ENCODE measurements at places on chromosomes 2 and 18.

DNA sequence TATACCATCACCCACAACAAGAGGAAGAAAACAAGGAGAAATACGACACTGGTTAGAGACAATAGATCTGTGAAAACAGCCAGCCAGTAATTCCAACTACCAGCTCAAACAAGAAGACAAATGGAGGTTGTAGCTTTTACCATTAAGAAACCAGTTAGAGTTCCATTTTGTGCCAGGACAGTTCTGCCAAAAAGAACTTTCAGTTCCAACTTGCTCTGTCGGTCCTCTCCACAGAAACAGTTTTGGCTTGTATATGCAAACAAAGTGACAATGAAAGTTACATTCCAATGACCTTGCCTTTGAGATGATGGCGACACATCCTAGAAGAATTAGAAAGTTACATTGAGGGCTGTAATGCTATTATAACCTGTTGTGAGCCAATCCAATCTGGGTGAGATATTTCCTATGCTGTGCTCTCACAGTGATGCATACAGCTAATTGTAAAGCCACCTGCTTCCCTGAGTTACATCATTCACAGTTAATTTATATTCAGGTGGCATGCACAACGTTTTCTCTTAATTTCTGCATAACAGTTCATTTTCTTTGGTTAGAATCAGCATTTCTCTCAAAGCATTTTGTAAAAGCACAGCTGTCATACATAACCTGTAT is 1378.4 kb upstream of the PIK3C3 start:
- no peak for DNase-seq

DNA sequence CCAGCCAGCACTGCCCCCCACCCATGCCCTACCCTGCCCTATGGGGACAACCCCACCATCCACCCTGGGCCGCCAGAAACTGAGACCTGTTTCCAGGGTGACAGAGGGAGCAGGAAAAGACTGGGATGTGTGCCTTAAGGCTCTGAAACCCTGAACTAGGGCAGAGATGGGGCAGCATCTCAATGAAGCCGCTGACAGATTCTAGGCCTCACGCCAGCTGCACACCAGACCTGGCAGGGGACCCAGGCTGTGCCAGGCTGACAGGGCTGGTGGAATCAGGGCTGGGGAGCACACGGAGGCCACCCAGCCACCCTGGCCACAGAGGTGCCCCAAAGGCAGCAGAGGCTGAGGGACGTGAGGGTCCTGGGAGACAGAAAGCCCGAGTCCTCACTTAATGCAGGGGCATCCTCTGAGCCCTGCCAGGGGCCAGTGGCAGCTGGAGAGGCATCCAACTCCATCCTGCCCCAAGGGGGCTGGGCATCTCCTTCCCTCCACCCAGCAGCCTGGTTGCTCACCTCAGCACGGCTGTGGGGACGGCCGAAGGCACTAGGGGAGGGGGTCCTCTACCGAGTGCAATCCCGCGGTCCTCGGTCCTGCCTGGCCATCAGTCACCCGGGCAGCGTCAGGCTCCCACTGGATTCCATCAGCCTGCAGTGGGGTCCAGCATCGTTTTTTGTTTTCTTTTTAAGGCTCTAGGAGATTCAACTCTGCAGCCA is 169.2 kb downstream of the ZFP36L2 start:
- DNase-seq: no peak

DNA sequence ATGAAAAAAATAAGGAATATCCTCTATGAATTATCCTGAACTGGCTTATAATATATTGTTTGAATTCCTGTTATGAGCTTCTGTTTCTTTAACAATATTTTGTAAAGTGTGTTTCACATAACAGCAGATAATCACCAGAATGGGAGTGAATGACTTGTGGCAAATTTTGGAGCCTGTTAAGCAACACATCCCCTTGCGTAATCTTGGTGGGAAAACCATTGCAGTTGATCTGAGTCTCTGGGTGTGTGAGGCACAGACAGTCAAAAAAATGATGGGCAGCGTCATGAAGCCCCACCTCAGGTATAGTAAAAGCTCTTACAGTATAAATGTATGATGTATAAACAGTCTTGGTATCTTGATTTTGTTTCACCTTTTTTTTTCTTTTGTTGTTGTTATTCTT is 5.9 kb downstream of the GEN1 start:
- DNase-seq: no peak

GRCh38 chr18:25650201-25650941 is 298.4 kb upstream of the ZNF521 start:
- DNase-seq: no peak

DNA sequence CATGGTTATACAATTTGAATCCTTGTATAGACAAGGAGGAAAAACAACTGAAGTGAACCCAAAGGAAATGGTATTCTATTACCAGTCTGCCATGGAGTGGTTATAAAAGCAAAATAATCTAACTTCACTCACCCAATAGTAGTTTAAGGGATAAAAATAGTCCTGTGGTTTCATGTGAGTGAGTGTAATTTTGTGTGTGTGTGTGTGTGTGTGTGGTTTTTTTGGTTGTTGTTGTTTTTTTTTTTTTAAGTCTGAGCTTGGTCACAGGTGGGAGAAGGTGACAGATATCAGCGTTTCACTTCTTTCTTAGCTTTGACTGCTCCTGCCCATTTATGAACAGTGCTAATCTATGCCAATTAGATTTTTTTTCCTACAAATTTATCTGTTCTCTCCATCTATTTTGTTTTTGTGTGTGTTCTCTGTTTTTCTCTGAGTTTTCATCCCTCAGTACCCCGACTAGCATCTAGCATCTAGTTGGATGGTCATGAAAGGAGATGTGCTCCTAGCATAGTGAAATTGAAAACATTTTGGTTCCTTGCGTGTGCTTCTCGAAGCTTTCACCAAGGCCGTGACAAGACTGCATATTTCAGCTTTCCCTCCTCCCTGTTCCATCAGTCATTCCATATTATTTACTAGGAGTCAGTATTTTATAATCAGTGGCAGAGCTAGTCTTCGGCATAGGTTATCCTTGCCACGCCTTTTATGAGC is 200.1 kb upstream of the DTNA start:
- no peak for DNase-seq

DNA sequence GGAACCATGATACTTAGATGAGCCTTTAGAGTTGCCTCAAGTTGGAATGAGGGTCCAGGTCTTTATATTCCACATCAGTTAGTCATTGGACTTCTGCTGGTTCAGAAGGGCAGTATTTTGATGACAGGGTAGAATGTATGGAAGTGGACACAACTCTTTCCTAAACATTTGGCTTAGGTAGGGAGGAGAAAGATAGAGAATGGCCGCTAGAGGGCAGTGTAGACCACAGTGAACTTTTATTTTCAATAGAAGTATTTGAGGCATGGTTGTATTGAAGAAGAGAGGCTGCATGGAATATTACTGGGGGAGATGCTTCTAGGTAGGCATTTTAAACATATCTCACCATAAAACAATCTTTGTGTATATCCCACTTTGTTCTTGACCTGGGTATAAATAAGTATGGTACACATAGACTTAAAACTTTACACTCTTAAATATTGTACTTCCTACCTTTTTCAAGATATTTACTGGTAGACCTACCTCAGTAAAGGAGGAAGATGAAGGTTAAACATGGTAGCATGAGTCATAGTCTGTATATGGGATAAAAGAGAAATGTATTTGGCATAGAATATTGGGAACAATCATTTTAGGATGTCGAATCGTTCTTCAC is 497.6 kb upstream of the FAM98A start:
- no peak for DNase-seq

- DNase-seq: no peak
Observed at GRCh38 chr2:210559182-210559581, 2.8 kb downstream of the CPS1 start.

DNA sequence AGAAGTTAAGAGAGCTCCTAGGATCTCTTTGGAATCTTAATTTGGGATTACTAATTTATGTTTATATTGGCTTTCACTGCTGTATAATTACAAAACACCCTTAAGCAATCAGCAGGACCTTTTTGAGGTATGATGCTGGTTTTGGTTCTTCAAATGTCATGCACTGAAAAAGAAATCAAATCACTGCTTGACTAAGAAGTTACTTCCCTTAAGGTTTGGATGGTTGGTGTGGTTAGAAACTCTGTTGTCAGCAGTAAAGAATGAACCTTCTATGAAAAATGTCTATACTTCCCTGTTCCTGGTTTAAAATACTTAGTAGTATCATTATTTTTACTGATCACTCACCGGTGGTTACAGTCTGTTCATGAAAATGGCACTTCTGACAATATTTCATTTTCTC is 5.5 kb downstream of the COLEC12 start:
- DNase-seq: no peak

GRCh38 chr2:102112271-102112670 is 30.3 kb upstream of the IL1R1 start:
- DNase-seq: no peak

- no peak for DNase-seq
Observed at GRCh38 chr2:38740851-38741731, 10.1 kb downstream of the SRSF7 start.

DNA sequence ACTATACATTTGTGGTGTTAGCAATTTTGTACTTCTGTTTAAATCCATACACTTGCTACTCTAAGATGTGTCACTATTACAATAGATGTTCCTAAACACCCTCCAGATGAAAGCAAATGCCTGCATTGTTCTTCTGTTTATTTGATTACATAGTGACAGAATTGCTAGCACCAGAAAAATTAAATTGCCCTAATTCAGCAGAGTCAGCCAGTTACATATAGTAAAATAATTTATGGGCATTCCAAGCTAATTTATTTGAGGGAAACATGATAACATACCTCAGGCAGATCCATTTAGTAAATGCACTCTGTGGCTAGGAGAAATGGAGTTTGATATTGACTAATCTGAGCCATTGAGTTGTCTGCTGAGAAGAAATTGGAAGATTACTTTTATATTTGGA is 347.1 kb upstream of the FSIP2 start:
- no peak for DNase-seq

All from activated B cell treated with CpG ODN at 0.5 μM for 24 hours (primary cell).